ENCODE measurements at places on chromosomes 2 and 18.
A peak's percentile ranks its signal among the peaks of the same experiment; 100 is the strongest.

- DNase-seq = no peak
Observed at GRCh38 chr18:23498117-23498516, 5.2 kb upstream of the RMC1 start.

DNA sequence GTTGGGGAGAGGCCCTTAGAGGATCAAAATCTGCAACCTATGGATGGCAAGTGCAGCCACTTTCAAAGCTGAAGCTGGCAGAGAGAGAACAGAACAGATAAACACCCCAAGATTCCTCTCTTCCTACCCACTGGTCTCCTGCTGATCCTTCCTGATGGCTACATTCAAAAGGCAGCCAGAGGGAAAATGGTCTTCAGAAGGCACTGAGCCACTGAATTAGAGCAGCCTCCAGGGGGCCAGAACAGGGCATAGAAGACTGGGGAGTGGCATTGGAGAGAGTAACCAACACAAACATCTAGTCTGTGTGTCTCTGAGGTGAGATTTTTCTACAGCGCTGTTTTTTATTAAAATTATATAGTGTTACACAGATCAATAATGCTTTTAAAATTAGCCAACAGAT is 432.6 kb downstream of the PARD3B start:
- peak; percentile 19 for DNase-seq

- DNase-seq = peak; percentile 75
Observed at GRCh38 chr2:173963323-173963816, 1.8 kb downstream of the SP3 start.

DNA sequence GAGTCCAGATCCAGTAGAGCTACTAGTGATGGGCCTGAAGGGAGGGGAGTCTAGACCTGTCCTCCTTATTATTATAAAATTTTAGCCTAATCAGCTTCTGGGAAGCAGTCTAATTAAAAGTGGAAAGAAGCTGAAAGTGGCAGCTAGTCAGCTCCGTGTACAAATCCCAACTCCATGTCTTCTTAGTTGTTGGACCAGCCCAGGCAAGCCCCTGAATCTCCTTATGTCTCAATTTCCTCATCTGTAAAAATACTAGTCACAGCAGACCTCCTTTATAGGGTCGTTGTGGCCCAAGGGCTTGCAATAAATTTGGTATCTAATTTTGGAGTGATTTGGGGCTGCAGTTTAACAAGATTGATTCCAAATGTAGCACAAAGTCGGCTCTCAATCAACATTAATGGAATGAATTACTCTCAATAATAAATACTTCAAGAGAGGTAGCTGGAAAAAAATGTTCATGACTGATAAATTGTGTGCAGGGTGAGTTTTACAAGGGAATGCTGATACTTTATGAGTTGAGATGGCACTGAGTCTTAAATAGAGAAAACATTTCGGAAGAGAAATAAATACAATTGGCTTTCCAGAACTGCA is 118.3 kb upstream of the NDUFV2 start:
- no peak for DNase-seq

DNA sequence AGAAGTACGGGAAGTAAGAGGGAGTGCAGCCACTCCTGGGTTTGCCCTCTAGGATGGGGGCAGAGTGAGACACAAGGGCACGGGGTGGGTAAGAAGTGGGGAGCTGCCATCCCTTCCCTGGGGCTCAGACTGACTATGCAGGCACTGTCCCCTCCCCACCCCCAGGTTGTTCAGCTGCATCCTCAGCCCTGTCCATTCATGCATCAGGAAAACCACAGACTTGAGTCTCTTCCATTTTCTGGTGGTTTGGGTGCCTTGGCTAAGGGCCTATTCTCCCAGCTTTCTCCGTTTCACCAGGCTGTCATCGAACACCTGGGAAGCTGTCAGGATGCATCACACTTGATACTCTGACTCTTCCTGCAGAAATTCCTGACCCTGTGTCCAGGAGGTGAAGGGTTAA is 111.9 kb downstream of the TFCP2L1 start:
- no peak for DNase-seq

Measured in NCI-H82 (cell line).